Stomach (tissue), 19 donors: ENCODE measurements at places on chromosomes 12 and 14.
A peak's percentile ranks its signal among the peaks of the same experiment; 100 is the strongest.

- DNase-seq: no peak
- peaks cover 41% of the 10 kb centered on the region for H3K36me3 ChIP-seq
- H3K4me3 ChIP-seq: peak overlapping the region; percentile 94
- peaks cover 34% of the 10 kb centered on the region for H3K4me1 ChIP-seq
- H3K27ac ChIP-seq: peak overlapping the region; percentile 94
Measured at GRCh38 chr12:48681399-48681709, 684 bp downstream of the KANSL2 start.

DNA sequence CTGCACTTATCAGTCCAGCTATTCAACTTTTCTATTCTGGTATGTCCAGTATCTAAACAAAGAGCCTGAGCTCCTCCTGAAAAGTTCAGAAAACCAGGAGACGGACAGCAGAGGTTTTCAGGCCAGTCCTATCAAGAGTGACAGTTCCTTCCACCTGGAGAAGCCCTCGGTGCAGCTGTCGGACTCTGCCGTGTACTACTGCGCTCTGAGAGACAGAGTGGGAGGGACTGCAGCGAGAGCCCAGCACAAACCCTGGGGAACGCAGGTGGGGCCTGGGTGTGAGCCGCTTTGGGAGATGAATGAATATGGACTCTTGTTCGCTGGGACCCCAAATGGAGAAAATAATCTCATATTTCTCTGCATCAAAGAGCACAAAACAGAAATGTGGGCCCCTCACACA, 329.8 kb upstream of the OR4E1 start:
- H3K4me1 ChIP-seq: no peaks in the 10 kb centered on the region
- no peaks in the 10 kb centered on the region for H3K27me3 ChIP-seq
- no peak for DNase-seq
- no peak overlapping the region for H3K4me3 ChIP-seq
- H3K36me3 ChIP-seq: no peaks in the 10 kb centered on the region

GRCh38 chr14:54815016-54815415, 87.6 kb downstream of the GCH1 start:
- no peak overlapping the region for H3K4me3 ChIP-seq
- H3K27me3 ChIP-seq: no peaks in the 10 kb centered on the region
- no peaks in the 10 kb centered on the region for H3K4me1 ChIP-seq
- no peaks in the 10 kb centered on the region for H3K36me3 ChIP-seq
- DNase-seq: peak; percentile 42

DNA sequence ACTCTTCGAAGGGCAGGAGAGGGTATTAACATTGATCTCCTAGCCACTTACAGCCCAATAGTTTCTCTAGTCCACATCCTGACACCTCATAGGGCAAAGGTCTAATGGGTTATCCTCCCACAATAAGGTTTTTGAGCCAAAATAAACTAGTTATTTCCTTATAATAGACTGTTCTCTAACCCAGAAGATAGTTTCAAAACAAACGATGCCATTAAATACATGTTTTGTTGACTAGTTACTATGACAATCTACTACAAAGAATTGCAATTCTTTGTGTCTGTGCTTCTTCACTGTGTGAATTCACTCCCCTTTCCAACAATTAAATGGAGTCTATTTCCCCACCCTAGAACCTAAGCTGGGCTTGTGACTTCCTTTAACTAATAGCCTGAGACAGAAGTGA, 6.4 kb upstream of the ACTR10 start:
- H3K4me1 ChIP-seq: no peaks in the 10 kb centered on the region
- no peak for DNase-seq
- no peaks in the 10 kb centered on the region for H3K36me3 ChIP-seq
- no peak overlapping the region for H3K4me3 ChIP-seq
- no peaks in the 10 kb centered on the region for H3K27me3 ChIP-seq
